Left renal cortex interstitium (tissue), 4 donors: ENCODE measurements at places on chromosomes 13 and 19. TPM values are rescaled to one million over a fixed set of nuclear protein-coding genes. Genes with fewer than 3 reads are reported as not detected.

DNA sequence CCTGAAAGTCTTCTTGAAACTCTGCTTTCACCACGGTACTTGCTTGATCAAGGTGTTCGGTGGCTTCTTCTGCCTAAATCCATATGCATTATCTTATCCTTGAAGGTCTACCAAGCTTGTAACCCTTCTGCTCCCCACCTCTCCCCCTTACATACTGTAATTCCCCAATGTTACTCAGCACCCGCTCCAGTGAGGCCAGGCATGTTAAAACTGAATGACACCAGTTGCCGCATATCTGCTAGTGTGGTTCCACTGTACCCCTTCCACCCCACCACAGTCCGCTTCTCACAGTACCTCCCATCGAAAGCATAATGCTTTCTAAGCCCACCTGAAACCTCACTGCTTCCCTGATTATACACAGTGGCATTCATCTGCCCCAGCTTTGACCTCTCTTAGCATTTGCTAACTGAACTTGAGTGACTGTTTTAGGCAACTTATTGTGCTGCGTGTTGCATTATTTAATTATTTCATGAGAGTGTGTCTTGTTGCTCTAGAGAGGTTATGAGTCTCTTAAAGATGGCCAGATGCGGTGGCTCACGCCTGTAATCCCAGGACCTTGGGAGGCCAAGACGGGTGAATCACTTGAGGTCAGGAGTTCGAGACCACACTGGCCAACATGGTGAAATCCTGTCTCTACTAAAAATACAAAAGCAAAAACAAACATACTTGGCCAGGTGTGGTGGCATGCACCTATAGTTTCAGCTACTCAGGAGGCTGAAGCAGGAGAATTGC, 87.6 kb upstream of the MBNL2 start:
- no peak for DNase-seq

Gene FAM216B
- not detected for polyA plus RNA-seq

Gene NKPD1
- 0.13 TPM for polyA plus RNA-seq

GRCh38 chr19:12411893-12412292, 10.8 kb upstream of the ZNF799 start:
- DNase-seq, result no peak

Gene HCST
- polyA plus RNA-seq, result 4.5 TPM

GRCh38 chr19:49857061-49857837, 6.3 kb downstream of the PTOV1 start:
- no peak for DNase-seq

Gene CNN2
- polyA plus RNA-seq, result 163 TPM

Gene LRRC25
- 1.9 TPM for polyA plus RNA-seq

Gene CYP4F22
- 0.21 TPM for polyA plus RNA-seq

DNA sequence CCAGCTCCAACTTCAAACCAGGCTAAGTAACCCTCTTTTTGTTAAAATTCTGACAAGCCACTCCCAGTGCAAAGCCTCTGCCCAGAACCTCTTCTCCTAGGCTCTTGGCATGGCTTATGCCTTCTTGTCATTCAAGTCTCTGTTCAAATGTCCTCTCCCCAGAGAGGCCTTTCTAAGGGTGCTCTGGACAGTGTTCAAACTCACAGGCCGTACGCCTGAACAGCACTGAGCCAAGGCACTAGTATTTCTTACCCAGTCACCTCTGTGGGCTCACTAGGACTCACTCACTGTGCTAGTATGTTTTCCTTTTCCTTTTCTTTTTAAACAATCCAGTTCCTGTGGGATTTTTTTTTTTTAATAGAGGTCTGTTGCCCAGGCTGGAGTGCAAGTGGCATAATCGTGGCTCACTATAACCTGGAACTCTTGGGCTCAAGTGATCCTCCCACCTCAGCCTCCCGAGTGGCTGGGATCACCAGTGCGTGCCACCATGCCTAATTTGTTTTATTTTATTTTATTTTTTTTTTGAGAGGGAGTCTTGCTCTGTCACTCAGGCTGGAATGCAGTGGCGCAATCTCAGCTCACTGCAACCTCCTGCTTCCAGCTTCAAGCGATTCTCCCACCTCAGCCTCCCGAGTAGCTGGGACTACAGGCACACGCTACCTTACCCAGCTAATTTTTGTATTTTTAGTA, 2.3 kb upstream of the ASF1B start:
- DNase-seq, result no peak

DNA sequence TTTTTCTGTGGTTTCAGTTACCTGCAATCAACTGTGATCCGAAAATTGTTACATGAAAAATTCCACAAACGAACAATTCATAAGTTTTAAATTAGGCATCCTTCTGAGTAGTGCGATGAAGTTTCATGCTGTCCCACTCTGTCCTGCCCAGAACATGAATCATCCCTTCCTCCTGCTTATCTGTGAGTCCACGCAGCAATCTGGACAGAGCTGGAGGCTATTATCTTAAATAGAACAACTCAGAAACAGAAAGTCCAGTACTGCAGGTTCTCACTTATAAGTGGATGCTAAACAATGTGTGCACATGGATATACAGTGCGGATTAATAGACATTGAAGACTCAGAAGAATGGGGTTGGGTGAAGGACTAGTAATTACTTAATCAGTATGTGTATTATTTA, 583.7 kb upstream of the SPRY2 start:
- no peak for DNase-seq

DNA sequence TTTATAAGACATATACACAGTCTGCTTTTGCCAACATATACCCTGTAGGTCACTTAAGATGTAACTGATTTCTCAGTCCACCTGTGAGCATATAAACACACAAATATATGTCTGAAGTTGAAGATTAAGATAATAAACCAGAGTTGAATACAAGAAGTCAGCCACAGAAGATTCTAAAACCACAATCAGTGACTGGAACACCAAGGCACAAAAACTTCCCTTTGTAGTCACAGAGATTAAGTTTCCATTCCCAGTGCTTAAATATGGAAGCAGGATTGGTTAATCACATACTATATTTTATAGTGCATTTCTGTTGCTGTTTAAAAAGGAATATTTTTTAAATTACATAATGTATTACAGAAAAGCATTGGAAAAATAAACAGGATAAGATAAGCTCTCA, 39.9 kb downstream of the MTMR6 start:
- DNase-seq, result no peak

GRCh38 chr19:40378509-40378908, 11.5 kb downstream of the HIPK4 start:
- no peak for DNase-seq

DNA sequence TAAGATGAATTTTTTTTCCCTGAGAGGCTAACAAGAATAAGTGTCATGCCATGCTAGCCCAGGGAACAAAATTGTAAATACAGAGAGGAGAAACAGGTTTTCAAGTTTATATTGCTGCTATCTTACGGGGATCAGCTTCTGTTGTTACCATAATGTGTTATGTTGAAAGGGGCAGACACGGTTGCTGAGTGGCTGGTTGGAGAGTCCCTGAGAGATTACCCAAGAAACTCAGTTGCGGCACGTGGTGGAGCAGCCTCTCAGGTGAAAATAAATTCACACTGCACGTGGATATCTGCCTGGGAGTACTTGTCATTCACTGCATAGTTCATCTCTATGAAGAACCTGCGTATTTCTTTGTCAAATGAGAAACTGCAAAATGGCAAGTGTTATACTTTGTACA, 293.6 kb downstream of the TDRD3 start:
- DNase-seq, result no peak

Gene ACER1
- polyA plus RNA-seq, result 0.13 TPM

Gene SLC6A16
- 1.8 TPM for polyA plus RNA-seq

GRCh38 chr19:43498233-43498842, 6.2 kb downstream of the PHLDB3 start:
- no peak for DNase-seq

- no peak for DNase-seq
These were observed 22.2 kb upstream of the ZNF100 start for GRCh38 chr19:21789466-21790085.

Gene SHISA2
- 62.5 TPM for polyA plus RNA-seq

DNA sequence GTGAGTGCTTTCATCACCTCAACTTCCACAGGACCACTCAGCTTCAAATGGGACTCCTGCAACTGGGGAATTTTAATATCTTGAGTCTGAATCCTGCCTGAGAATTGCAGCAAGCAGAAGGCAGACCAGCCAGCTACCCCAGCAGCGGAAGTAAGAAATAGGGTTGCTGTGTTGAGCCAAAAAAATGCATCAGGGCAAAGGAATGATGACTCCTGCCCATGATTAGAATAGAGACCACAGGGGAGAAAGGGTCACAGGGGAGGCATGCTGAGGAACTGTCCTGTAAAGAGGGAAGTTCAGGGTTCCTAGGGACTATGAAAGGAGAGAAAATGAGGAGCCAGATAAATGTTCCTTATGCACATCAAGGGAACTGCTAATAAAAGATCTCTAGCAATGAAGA, 370.2 kb downstream of the KCTD12 start:
- no peak for DNase-seq
